GM04503 (cell line): ENCODE measurements at places on chromosomes 1 and 21.

GRCh38 chr1:219076326-219076937 is 97.2 kb upstream of the LYPLAL1 start:
- DNase-seq: no peak

GRCh38 chr1:78234496-78234895 is 188.7 kb downstream of the GIPC2 start:
- DNase-seq: no peak

DNA sequence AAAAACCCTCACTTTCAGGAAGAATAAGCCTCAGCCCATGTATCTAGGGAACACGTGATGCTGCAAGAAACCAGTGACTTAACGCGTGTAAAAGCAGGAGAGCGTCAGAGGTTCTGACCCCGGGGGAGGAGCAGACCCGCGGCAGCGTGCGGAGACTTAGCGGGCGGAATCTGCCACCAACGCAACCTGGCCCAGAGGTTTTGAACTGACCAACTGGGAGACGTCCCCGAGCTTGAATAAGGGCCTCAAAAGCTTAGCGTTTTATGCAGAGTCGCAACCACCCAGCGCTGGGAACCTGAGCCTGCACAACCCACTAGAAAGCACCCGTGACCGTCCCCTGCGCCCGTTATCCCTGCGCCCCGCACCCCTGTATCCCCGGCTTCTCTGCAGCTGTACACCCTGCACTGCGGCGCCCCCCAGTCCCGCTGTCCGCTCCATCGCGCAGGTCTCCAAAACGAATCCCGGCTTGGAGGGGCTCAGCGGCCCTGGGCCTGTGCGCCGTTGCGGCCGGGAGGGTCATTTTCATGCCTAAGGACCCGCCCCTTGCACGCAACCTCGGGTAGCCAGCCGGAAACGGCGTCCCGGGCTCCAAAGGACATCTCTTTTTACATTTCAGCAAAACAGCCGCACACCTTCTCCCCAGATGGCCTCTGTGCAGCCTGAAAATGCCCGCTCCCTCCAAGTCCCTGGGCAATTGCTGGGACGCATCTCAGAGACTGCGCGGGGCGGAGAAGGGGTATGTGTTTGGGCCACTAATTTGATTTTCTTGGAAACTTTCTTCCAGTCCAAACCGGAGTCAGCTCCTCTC is 29.4 kb upstream of the TRIM17 start:
- no peak for DNase-seq

- no peak for DNase-seq
These were observed 40.0 kb upstream of the USP1 start for GRCh38 chr1:62396871-62397270.

GRCh38 chr1:156707417-156708217 is 2.2 kb upstream of the CRABP2 start:
- no peak for DNase-seq

GRCh38 chr1:51557168-51557567 is 38.1 kb upstream of the EPS15 start:
- no peak for DNase-seq

- DNase-seq: no peak
These were observed 9.9 kb downstream of the SNRPE start for GRCh38 chr1:203871114-203871880.

GRCh38 chr1:208180421-208180820 is 63.8 kb downstream of the PLXNA2 start:
- DNase-seq: no peak

GRCh38 chr1:97451046-97451826 is 469.6 kb downstream of the DPYD start:
- no peak for DNase-seq

- DNase-seq: no peak
These were observed 24.3 kb upstream of the TCEA3 start for GRCh38 chr1:23448846-23449245.

DNA sequence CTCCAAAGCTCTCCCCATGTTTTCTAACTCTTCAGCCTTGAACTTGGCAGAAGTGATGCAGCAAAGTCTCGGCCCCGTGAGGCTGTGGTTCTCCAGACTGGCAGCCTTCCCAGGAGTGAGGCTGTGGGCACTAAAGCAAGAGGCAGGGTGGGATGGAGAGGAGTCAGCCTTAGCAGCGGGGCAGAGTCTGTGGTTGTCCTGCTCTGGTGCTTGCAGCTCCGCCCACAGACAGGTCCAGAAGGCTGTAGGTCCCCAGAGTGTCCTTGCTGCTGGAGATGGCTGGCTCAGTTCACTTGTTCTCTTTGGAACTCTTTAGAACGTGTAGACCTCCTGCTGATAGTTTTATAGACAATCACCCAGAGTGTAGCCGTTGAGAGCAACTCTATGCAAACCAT is 142.6 kb downstream of the AJAP1 start:
- DNase-seq: no peak

- no peak for DNase-seq
These were observed 139.3 kb downstream of the NFIA start for GRCh38 chr1:61221642-61222041.

DNA sequence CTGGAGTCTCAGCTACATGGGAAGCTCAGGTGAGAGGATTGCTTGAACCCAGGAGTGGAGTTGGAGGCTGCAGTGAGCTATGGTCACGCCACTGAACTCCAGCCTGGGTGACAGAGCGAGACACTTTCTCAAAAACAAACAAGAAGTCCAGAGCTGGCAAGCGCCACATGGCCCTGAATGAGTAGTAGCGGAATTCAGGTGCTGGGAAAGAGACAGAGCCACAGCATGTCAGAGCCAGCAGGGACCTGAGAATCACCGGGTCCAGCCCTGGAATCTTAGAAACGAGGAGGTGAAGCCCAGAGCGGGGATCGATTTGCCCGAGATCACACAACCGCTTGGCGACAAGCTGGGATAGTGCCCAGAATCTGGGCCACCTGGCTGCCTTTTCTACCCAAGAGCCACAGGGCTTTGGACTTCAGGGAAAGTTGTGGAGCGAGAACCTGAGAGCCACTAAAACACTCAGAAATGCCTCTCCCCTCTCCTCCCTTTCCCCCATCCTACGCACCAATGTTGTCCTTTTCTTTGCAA is 9.8 kb downstream of the ARL8A start:
- DNase-seq: no peak

- no peak for DNase-seq
These were observed 549.1 kb downstream of the PTBP2 start for GRCh38 chr1:97270508-97271307.

DNA sequence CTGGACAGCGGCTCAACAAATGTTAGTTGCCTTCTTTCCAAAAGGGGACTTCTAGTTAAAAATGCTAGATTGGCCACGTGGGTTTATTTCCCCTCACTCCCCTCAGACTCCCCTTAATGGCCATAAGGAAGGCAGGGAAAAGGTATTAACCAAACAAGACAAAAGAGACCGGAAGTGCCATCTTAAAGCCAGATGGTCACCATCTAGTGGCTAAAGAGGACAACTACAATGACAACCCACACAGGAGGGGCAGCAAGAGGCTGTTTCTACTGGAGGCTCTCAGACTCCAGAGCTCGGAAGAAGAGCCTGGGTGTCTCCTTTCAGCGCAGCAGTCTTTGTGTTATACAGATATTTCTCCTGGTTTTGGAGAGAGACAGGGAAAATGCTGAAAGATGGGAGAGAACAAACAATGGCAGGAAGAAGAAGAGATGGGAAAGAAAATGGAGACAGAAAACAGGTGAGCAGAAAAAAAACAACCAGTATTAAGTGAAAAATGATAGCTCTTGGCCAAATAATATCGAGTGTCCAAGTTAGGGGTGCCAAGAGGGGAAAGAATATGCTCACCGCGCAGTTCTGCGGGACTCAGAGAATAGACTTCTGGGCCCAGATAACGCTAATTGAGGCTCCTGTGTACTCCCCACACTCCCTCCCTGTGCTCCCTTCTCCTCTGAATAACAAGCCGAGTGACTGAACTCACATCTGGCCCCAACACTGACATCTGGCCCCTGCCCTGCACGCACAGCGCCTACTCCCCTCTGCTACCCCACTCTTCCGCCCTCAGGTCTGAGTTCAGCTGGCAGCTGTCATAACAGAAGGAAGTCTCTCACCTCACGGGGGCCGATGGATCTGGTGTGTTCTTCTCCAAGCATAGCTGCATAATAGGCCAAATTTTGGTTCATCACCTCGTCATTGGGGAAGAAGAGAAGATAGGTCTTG is 9.6 kb downstream of the P3H1 start:
- DNase-seq: no peak

DNA sequence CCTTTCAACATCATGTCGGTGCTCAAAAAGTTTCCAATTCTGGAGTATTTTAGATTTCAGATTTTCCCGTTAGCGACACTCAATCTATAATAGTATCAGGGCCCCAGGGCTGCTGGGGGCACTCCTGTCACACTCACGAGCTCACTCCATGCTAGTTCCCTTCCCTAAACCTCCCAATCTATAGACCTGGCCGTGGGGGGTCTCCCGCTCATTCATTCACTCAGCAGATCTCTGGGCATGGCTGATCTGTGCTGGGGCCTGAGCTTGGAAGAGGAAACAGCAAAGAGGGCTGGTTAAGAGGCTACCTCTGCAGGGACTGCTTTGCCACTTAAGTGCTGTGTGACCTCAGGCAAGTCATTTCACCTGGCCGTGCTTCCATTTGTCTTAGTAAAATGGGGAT is 46.8 kb upstream of the LAPTM5 start:
- no peak for DNase-seq

DNA sequence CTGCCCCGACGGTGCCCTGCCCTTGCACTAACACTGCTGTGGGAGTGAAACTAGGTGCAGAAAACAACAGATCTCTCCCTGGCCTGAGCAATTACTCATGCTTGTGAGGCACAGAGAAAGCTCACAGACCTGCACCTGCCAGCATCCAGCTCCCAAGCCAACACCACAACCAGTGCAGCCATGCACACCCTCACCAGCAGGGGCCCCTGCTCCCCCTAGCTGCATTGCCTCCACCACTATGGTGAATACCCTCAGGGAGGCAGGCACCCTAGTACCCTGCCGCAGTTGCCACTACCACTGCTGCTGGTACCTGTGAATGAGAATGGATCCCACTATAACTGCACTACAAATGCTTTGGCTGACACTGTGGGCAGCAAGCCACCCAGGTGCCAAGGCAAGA is 7.1 kb upstream of the DIRAS3 start:
- no peak for DNase-seq

DNA sequence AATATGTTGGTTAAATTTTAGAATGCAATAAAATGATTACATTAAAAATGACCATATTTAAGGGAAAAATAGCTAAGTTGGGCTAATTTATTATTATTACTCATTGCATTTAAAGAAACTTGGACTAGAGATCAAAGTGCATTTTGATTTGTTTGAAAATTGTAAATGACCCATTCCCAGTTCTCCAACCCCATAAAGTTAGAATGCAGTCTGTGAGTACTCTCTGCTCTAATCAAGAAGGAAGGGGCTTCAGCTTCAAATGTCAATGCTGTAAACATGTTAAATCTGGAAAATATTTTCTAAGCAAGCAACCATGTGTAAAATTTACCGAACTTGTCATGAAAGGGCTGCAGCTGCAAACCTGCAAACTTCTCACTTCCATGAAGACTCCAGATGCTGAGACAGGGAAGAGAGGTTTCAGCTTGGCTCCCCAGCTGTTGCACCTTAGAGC is 232.7 kb downstream of the TTLL7 start:
- DNase-seq: no peak

GRCh38 chr1:8055973-8056372 is 29.9 kb upstream of the ERRFI1 start:
- peak; percentile 58 for DNase-seq

DNA sequence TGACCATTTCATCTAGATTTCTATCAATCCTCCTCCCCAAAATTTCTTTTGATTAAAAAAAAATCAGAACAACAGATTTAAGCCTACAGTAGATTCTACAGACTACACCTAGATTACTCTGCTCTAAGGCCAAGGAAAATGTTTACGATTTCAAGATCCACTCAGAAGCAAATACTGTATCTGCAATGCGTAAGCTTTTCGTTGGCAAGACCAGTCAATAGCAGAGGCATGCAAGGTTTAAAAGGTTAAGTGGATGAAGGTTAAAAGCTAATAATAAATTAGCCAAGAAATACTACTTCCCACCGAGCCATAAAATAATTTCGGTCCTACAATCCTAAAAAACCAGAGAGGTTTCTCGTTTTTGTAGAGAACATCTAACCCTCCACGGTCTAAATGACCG is 1.3 kb downstream of the CLSTN1 start:
- DNase-seq: no peak

- no peak for DNase-seq
These were observed at the start of gene NLRP3 for GRCh38 chr1:247415423-247416361. NLRP3 (plus strand) TSS chr1:247416173; CDS start chr1:247418801, 2,628 bp downstream.

DNA sequence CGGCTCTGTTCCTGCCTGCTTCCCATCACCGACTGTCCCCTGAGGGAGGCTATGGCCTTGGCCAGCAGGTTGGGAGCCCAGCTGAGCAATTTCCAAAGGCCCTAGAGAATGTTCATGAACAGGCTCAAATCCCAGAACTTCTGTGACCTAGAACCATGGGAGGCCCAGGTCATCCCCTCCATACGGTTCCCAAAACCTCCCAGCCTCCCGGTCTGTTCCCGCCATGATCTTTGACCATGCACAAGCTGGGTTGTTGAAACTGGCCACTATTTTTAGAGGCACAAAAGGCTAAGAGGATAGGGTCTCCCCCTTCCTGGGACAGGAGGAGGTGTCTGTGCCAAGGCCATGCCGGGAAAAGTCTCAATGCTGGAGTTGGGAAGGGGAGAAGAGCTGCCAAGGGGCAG is 27.5 kb downstream of the EPHA2 start:
- no peak for DNase-seq

GRCh38 chr1:96362623-96363022 is 359.0 kb upstream of the PTBP2 start:
- peak; percentile 97 for DNase-seq

- DNase-seq: no peak
These were observed 11.9 kb upstream of the SH2D2A start for GRCh38 chr1:156828400-156829124.

DNA sequence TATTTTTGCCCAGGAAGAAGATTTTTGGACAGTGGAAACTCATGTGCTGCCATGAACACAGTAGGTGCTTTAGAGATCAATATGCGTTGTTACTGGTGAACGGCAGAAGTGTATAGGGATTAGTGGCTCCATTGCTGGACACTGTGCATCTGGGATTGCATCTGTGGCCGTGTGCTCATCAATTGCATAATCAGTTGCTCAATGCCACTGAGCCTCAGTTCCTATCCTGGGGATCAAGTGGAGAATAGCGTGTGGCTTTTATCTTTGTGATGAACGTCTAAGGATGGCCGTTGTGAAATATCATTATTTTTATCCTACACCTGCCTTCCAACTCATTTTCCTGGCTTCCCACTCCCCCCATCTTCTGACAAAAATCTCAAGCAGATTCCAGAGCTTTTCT is 5.4 kb downstream of the TNN start:
- DNase-seq: peak; percentile 9

GRCh38 chr1:1462318-1462966 is 9.1 kb upstream of the ATAD3B start:
- no peak for DNase-seq
